ENCODE measurements at places on chromosomes 5 and 9.

DNA sequence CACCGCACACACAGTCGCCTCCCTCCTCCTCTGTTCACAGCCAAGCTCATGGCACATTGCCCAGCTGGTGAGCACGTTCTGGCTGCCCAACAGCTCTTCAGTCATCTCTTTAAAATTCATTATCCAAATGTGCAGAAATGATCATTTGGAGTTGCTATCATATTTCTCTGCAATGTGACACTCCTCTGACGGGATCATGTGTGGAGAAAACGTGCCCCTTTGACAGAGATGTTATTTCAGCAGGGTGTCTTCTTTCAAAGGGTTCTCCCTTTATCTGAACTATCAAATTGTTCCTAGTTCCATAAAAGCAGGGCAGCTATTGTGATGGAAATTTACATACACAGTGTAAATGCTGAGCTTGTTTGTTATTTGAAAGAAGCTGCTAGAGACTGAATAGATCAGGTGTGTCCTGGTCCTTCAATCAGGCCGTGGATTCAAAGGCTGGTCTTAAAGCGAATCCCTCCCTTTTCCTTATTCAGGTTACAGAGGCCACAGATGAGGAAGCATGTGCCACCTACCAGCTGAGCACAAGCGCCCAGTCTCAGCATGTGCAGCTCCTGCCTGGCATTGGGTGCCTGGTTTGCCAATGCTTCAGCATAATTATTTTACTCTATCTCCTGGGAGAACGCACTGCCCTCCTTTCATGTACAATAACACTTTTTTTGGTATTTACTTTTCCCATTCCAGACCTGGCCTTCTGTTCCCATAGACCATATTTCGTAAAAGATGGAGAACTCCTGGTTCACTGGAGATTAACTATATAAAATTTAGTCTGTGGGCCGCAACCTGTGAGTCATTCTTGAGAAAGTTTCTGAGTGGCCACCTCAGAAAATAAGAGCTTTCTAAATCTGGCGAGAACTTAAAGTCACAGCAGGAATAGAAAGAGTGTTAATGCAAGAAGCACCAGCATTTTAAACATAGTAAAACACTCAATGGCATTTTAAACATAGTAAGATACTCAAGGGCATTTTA lies 433.7 kb downstream of the ENC1 start:
- no peak for DNase-seq

DNA sequence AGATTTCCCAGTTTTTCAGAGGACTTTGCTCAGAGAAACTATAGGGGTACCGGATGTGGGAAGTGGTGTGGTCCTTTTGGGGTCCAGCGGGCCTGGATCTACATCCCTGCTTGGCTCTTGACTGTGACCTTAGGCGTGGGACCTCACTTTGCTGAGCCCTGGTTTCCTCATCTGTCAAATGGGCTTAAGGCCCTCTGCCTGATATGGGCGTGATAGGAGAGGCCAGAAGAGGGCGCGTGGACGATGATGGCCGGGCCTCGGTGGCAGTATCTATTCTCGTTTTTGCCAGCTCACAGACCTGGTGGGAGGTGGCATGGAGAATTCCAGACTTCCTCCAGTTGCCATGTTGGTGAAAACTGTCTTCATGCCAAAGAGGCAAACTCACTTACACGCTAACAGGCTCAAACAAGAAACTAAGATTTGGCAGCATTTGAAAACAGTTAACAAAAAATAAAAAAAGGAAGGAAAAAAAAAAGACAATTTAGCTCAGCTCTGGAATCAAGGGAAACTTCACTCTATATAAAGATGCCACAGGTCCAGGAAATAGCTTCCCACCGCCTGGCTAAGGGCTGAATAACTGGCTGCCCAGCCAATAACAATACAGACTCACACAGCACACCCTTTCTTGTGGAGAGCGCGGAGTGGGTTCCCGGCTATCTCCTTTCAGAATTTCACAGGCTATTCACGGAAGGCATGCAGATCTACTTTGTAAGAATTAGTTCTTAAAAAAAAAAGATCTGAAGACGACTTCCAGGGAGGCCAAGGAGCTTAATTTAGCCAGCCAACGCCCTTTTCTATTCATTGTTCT lies 1.7 kb downstream of the SH3PXD2B start:
- DNase-seq = no peak

GRCh38 chr9:14935964-14936363 lies 25.7 kb upstream of the FREM1 start:
- no peak for DNase-seq

DNA sequence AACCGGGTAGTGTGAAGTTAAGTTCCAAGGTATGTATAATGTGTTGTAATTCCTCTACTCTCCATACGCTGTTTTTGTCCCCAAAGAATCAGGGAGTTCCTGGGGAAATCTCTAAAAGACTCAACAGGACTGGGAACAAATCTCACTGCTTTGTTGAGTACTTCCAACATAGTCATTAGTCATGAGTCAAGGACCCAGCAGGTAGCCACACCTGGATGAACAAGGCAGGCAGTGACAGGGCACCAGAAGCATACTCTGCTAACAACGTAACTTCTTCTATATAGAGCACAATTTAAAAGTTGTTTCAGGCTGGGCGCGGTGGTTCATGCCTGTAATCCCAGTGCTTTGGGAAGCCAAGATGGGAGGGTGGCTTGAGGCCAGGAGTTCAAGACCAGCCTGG lies 126.8 kb downstream of the SLC1A3 start:
- no peak for DNase-seq

Measured in stimulated activated CD8-positive, alpha-beta memory T cell treated with anti-CD3 and anti-CD28 coated beads, Interleukin-4, amount 100 ng/mL, for 4 hours (primary cell).